Right lobe of liver (tissue), 6 donors: ENCODE measurements at places on chromosomes 7 and 10.

- DNase-seq = no peak
These were observed 722.8 kb downstream of the AUTS2 start for GRCh38 chr7:70321016-70321590.

- no peak for DNase-seq
These were observed 257.0 kb downstream of the OTUD1 start for GRCh38 chr10:23695825-23696420.

GRCh38 chr10:47374611-47375536 is 9.2 kb downstream of the ZNF488 start:
- DNase-seq = no peak

DNA sequence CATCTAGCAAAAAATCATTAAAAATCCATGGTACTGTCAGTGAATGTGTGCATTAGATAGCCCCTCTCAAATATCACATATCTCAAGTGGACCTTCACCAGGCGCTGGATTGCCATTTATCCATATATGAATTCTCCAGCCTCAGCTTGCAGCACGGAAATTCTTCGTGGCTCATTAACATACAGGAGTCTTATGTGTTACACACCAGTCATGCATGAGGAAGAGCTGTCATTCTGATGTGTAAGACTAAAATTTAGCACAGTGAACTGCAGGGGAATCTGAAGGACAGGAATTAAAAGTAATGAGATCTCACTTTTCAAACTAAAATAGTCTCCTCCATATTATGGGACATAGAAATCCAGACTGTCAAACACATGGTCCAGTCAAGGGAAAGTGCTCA is 542.4 kb upstream of the DPP6 start:
- DNase-seq = no peak
